Posterior vena cava (tissue), 2 donors: ENCODE measurements at places on chromosomes 6 and 20.

DNA sequence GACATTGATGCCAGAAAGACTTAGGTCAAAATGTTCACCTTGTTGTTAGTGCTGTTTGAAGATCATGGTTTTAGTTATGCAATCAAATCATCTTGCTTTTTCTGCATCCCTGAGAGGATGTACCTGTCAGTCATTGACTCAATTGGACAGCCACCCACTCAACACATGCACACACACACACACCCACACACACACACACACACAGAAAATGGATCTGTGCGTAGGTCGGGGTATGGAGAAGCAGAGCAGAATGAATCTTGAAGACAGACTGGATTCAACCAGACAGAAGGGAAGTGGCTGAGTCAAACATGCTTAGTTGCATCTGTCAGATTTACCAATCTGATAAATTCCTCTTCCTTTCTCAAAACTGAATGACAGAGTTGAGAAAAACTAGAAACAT, 19.1 kb upstream of the ZSCAN23 start:
- DNase-seq, result no peak

- no peak for DNase-seq
These were observed 18.4 kb upstream of the CCDC167 start for GRCh38 chr6:37518116-37518515.

DNA sequence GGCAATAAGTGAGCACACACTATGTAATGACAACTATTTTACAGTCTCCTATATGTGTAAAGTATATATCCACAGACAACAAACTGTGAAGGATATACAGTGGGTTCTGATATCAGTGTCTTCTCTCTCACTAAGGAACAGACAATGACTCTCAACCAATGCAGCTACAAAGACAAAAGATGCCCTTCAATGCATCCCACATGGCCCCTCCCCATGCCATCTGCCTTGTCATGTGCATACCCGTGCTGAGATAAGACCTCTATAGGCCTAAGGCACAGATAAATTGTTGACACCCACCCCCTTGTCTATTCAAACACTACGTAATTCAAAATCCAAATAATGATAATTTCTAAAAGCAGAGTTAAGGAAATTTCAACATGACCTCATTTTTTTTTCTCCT, 1123.5 kb upstream of the MAP3K7 start:
- no peak for DNase-seq

- DNase-seq, result no peak
These were observed 122.4 kb downstream of the MRPL14 start for GRCh38 chr6:44004625-44005506.

- no peak for DNase-seq
These were observed 6.2 kb downstream of the CDH22 start for GRCh38 chr20:46302106-46302505.

DNA sequence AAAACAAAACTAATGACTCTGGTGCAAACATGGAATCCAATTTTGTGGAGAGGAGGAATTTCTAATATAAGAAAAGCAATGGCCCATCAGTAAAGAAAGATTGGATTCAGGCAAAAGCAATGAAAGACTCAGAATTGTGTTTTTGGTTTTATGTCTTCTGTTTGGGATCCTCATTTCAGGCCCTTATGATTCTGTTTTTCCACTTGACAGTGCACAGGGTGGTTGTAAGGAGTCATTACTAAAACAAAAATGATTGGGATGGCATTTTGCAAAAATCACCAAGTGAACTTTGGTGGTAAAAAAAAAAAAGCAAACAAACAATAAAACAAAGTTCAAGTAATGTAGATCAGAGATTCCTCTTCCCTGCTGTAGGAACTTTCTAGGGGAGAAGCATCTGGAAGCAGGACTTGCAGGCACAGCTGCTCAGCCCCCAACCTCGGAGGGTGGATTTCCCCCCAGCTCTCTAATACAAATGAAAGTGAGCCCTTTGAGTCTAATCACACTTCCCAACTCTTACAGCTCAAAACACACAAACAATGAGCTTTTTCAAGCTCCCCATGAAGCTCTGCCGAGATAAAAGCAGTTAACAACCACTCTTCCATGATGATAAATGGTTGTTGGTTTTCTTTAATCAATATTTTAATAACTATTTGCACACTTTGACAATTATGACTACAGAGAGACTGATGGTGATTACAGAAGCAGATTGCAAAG, 177.7 kb downstream of the ZDHHC14 start:
- DNase-seq, result no peak

DNA sequence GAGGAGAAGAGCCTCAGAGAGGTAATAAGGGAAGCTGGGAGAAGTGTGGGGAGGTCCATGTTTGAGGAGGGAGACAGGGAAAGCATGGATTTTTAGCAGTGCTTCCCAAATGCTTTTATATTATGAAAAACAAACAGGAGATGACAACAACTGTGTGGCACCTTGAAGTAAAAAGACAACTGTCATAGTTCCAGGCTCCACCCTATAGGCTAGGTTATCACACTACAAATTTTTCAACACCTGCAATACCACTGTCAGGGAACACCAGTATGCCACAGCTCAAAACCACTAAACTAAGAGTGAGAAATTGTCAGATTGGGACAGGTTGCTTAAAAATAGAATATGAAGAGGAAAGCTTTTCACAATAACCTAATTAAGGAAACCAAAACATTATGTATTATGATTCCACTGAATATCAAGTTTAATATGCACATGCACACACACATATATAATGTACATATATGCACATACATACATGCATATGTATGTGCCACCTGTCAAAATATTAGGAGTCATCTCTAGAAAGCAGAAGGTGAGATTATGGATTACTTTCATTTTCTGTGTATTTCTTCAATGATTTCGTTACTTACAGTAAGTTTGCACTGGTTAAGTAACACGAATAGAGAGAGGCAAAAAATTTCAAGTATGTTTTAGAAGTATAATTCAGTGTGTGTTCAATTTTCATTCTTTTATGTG, 261.2 kb downstream of the PTPRK start:
- DNase-seq, result no peak

GRCh38 chr20:6142348-6142993, 19.6 kb upstream of the FERMT1 start:
- no peak for DNase-seq

- no peak for DNase-seq
These were observed 435.5 kb upstream of the NRSN1 start for GRCh38 chr6:23690453-23691049.

DNA sequence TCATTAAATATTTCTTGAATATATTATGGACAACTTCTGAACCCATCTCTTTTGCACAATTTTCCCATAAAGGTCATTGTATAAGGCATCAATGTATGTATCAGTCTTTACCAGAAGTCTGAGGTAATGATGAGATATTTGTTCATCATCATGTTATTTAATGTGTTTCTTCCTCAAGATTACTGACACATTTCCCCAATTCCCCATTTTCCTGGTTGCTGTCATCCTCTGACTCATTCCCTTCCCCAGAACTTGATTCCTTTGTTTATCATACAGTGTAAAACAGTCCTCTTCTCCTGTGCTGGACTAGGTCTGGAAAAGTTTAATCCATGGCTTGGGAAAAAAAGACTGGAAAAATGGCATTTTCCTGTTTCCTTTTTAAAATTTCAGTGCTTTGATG, 107.9 kb upstream of the FLRT3 start:
- no peak for DNase-seq

DNA sequence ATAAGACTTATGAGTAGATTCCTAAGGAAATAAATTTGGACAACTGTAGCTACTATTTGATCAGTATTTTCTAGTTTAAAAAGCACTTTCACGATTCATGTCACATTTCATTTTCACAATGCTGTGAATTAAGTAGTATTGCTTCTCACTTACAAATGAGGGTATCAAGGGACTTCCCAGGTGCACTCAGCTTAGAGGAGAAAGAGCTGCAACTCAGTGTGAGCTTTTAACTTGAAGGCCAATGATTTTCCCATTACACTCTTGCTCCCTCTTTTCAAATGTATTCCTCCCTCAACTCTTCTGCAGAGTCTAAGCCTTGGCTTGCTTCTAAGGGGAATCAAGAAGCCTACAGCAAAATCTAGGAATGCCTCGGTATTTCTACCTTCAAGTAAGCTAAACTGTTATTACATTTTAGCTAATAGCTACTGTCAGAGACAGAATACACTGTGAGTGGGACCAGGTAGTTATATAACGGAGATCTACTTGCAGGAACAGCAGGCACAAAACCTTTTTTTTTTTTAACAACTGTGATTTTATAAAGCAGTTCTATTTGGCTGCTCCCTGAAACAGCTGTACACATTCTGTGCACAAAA, 339.0 kb downstream of the SYNE1 start:
- no peak for DNase-seq

GRCh38 chr20:19308146-19308545, 95.7 kb downstream of the SLC24A3 start:
- no peak for DNase-seq

DNA sequence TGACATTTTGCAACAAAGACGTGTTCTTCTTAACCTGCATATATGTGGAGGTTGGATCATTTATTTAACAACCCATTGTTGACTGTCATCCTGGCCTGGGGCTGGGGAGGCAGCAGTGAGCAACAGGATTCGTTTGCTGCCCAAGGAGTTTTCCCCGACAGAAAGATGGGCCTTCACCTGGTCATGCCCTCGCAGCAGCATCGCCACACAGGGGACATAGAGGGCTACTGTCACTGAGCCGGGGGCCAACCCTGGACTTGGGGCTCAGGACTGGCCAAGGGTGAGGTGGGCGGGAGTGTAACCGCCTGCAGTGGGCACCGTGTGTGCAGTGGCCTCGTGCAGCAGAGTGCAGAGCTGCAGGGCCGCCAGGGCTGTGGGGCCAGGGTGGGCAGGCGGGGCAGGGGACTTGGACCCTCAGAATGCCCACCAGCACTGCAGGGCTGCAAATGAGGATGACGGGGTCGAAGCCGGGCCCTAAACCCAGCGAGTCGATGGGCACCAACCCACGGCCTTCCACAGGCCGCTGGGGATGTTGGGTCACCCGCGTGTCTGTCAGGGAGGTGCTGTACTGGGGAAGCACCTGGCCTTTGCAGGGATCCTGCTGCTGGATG, 11.8 kb downstream of the DUSP22 start:
- peak; percentile 85 for DNase-seq

GRCh38 chr6:113202852-113203714, 654.1 kb upstream of the MARCKS start:
- no peak for DNase-seq

DNA sequence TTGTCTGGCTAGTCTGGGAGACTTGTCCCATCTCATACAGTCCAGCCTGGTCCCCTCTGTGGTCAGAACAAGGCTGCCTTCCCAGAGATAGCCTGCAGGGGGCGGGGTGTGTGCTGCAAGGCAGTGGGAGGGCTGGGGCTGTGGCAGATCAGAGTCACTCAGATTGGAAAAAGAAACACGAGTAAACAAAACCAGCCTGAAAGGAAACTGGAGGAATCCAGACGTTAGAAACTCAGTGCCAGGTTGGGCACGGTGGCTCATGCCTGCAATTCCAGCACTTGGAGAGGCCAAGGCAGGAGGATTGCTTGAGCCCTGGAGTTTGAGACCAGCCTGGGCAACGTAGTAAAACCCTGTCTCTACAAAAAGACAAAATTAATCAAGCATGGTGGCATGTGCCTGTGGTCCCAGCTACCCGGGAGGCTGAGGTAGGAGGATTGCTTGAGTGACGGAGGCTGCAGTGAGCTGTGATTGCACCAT, 20.2 kb downstream of the LEMD2 start:
- DNase-seq, result peak; percentile 93

DNA sequence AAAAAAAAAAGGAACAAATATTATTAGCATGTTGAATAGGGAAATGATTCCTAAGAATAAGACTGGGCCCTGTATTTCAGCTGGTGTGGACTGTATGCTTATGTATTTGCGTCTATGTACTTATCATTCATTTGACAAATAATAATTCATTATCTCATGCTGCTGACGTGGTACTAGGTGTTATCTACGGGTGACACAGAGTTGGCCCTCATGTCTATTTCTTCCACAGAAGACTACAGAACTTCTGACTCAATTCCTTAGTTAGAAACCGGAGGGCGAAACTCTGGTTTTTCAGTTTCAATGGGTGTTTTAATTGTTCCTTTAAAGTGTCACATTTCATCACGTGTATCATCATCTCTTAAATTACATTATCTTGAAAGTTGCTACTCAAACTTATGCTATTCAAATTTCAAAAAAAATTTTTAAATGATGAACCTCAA, 305.9 kb downstream of the CLIC5 start:
- DNase-seq, result no peak

- DNase-seq, result no peak
These were observed 656.1 kb downstream of the COL12A1 start for GRCh38 chr6:74549746-74550145.

DNA sequence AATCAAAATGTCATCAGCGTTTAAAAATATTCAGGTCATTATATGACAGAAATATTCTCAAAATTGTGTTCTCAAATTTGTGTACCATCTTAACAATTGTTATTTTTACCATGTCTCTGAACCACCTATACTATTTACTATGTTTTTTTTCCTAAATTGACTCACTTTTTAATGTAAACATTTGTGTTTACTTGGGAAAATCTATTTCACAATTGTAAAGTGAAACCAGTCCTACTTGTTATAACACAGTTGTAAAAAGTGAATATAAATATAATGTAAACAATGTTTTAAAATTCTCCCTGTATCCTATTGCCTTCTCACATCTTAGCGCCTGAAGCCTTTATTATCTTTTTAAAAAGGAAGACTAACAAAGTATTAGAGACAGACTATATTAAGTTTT, 83.5 kb downstream of the ADGRG6 start:
- no peak for DNase-seq

DNA sequence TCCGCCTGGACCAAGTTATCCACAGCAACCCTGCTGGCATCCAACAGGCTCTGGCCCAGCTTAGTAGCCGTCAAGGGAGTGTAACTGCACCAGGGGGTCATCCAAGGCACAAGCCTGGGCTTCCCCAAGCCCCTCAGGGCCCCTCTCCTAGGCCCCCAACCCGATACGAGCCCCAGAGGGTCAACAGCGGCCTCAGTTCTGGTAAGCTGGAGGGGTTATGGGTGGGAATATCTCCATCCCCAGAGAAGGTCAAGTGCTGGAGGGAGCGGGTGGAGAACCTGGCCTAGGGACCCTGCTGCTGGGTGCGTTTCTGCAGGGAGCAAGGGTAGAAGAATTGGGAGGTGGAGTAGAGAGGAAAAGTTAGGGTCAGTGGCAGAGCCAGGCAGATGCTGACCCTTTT, 12.9 kb downstream of the PRRC2A start:
- no peak for DNase-seq

DNA sequence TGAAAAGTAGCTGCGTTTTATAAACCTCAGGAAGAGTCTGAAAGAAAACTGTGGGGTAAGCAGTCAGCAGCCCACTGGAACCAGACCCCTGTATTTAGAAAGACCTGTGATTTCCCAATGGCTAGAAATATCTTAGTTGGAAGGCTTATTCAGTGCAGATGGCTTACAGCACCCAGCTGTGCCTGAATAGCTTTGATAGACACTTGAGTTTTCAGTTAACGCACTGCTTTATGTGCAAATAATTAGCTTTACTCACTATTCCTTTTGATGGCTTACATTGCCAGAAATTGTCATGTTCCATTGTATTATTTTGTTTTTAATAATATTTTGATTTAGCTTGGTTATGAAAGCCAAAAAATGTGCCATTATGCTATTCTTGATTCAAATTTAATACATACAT, 465.3 kb upstream of the SYNCRIP start:
- DNase-seq, result no peak

GRCh38 chr6:166624275-166624674, 2.8 kb downstream of the RPS6KA2 start:
- DNase-seq, result no peak

GRCh38 chr20:23096097-23096496, 10.0 kb upstream of the CD93 start:
- DNase-seq, result peak; percentile 25
